Gastroesophageal sphincter (tissue), 4 donors: ENCODE measurements at places on chromosomes 13 and 19. TPM values are rescaled to one million over a fixed set of nuclear protein-coding genes. Genes with fewer than 3 reads are reported as not detected.

The ISYNA1 gene
- 23.3 TPM for total RNA-seq

The FREM2 gene
- total RNA-seq = 0.27 TPM

GRCh38 chr13:55652657-55653056, 1488.1 kb upstream of the PRR20A start:
- no peak for ATAC-seq

DNA sequence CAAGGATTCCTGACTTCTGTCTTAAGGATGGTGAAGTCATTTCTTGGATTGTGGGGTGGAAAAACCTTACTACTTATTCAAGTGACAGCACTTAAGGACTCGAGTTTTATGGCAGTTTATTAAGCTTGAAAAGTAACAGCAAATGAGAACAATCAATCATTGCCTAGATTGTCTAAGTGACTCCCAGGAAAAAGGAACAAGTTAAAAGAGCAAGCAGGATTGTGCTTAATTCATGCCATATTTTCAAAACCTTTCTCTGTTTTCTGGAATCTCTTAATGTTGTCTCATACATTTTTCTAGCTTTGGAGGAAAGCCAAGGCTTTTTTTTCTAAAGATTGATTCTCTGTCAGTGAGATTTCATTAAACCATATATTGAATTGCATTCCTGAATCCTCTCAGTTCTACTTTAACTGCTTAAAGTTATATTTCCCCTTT, 236.2 kb upstream of the HTR2A start:
- ATAC-seq = no peak

DNA sequence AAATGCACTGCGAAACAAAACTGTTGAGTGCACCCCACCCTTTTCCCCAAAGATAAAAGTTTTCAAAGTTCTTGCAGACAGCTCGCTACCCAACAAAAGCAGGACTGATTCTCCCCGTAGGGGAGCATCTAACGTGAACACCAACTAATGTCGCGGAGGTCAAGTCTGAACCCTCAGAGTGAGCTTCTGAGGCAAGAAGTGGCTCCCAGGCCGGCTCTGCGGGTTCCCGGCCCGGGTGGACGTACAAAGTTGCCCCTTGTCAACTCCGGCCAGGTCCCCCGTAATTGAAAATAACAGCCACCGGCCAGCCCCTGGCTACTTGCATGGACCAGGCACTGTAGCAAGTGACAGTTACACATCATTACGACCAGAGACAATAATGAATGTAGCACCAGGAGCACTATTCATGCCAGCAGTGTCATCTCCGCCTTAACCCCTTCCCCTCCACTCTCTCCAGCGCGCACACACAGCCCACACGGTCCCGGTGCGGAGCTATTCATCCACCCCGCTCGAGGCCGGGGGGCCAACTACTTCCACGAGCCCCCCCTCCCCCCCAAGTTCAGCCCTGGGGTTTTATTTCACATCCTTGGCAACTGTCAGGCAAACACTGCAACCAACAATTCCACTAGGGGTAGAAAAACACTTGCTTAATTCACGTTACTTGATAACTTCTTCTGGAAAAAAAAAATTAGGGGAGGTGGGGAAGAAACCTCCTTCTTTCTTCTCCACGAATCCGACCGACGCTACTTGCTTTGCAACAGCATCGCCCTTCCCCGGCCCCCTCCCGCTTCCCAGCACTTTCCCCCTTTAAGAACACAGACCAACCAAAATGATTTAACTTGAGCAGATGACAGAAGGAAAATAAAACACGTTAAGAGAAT, 1.2 kb downstream of the KLF12 start:
- ATAC-seq = no peak

GRCh38 chr13:98041081-98041820, 87.8 kb downstream of the IPO5 start:
- ATAC-seq = no peak
